ENCODE measurements at places on chromosomes 5 and 9.
A peak's percentile ranks its signal among the peaks of the same experiment; 100 is the strongest.

GRCh38 chr5:96871686-96872085 lies 4.6 kb upstream of the ERAP2 start:
- no peak for DNase-seq

DNA sequence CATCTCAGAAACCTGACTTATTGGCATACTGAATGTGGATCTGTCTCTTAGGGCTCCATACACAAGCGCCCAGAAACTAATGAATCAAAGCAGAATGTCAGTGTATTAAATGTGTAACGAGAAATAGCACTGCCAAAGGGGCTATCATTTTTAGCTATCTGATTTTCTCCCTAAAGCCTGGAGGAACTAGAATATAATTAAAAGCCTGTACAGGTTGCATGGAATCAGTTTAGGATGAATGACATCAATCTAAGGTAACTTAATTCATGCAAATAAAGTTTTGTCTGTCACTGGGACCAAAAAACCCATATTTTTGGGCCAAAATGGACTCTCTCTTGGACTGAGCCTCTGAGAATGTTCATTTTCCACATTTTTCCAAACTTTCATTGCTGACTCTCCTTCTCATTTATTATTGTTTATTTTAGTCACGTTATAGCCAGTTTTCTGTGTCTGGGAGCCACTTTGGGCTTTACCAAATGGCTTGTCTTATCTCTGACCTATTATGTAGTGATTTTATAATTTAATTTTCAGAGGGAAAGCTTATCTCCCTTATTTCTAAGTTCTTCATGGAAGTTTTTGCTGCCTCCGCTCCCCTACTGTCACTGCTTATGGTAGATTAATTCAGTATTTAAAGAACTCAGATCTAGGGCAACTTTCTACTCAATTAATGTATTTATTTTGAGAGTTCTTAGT lies 47.0 kb downstream of the PRR16 start:
- no peak for DNase-seq

- DNase-seq: no peak
These were observed 97.8 kb upstream of the RUFY1 start for GRCh38 chr5:179452356-179453230.

DNA sequence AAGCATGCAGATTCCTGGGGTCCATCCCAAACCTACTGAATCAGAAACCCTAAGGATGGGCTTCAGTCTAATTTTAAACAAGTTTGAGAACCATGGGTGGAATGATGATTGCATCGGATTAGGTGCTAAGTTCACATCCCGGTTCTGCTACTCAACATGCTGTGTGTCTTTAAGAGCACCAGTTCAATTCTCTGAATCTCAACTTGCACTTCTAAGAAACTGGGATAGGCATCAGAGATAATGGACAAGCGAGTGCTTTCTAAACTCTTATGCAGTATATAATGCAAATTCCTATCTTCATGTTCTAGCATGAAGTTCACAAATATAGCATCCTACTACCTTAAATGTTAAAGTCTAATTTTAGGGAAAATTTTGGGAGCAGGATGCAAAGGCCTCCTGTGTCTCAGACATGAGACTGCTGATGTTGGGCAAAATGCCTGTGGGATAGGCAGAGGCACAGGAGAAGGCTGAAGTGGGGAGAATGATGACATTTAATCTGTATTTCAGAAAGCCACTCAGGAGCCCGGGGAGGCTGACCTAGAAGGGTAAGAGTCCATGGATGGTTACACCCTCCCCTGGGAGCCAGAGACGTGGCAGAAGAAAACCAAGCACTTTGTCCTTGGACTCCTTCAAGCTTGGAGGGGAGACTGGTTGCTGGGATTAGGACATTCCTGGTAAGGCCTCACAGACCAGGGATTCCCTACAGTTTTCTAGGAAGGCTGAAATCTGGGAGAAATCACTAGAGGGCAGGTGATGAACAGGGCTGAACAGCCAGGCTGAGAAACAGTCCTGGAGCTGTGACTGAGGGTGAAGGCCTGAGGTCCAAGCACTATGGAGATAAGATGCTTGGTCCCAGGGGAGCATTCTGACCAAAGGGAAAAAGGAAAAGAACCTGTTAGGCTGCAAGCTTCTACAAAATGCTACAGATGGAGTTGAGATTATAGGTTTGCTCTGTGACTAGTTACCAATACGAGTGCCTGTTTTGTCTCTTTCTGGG lies 311.9 kb upstream of the PANK3 start:
- DNase-seq: no peak

DNA sequence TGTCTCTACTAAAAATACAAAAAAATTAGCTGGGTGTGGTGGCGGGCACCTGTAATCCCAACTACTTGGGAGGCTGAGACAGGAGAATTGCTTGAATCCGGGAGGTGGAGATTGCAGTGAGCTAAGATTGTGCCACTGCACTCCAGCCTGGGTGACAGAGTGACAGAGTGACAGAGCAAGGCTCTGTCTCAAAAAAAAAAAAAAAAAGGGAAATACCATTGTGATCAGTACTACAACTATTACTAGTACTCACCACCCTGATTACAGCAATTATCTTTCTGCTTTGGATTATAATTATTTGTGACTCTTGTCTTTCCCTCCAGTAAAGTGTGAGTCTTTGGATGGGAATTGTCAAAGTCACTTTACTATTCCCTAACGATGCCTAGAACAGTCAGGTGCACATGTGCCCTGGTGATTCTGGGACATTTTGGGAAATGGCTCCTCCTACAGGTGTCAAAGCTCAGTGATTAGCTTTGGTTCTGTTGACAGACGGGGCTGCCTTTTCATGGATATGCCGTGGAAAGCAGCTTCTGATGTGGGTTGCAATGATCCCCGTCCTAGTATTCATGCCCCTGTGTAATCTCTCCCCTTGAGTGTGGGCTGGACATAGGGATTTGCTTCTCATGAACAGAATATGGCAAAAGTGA lies 31.8 kb upstream of the FRRS1L start:
- no peak for DNase-seq

DNA sequence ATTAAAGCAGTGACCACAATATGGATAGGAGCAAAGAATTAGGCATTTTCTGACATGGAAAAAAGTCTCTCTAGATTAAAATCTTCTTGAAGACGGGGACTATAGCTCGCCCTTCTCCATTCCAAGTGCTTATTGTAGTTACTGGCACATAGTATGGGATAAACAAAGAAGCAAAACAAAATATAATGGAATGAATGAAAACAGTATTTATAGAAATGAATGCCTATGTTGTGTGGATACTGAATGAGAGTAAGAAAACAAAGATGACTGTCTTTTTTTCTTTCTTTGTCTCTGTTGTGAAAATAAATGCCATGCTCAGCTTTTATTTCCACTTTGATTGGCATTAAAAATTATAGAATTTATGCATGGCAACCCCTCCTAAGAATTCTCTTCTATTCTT lies 1414.3 kb upstream of the ACO1 start:
- no peak for DNase-seq

DNA sequence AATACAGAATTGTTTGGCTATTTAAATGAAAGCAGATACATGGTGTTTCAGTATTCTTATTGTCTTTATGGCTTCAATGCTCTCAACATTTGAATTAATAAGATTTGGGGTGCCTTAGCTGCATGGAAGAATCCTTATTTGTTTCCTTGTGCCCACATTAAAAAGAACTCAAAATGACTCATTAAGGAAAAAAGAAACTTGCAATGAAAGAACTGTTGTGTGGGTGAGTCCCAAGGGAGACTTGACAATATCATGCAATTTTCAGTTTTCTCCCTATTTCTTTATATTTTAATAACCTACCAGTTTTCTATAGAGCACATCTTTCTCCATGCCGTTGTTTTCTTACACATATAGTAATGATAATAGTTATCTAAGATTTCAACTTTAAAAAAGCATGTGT lies 404.0 kb downstream of the PDE4D start:
- DNase-seq: no peak

GRCh38 chr5:68285851-68286611 lies 70.5 kb downstream of the PIK3R1 start:
- no peak for DNase-seq

- peak; percentile 32 for DNase-seq
These were observed 159.1 kb downstream of the CCDC171 start for GRCh38 chr9:15711931-15712330.

DNA sequence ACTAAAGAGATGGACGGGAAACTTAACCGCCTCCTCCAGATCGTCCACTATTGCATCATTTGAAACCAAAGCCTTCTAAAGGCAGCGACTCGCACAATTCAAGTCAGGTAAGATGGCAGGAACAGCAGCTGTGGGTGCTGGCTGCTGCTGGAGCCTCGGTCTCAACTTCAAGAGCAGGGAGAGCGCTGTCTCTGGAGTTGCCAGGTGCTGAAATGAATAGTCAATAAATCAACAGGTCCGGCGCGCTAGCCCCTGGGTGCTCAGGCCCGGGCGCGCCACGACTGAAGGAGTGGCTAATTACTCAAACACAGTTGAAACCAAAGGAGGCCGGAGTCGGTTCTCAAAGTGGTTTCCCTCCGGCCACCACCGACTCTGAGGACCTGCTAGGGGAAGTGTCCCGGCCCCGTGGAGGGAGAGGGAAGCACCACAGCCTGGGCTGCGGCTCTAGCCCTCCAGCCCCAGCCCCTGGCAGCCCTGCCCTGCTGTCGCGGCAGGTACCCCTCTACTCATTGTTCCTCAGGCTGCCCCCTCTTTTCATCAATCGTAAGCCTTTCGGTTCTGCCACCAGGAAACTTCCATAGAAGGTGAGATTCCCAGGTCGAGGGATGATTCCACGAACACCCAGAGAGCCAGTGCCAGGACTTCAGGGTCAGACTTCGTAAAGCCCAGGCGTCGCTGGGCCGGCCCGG lies 804 bp downstream of the TTC39B start:
- DNase-seq: peak; percentile 15

GRCh38 chr5:6961837-6962635 lies 248.8 kb downstream of the TENT4A start:
- DNase-seq: no peak

DNA sequence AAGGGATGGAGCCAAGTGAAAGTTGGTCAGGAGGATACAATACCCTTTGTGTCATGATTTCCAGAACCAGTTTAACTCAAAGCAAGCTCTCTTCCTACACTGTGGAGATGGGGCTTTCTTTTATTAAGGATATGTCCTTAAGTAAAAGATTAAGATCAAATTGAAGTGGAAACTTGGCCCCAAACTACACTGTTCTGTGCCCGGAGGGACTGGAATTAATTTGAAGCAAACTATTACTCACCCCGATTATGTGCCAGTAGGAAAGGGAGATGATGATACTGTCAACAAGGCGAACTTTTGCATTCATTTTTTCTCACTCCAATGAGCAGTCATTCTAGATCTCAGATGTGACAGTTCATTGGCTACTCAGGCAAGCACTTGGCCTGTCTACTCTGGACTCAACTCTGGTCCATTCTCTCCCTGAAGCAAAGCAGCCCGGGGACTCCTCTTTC lies 186.7 kb downstream of the NTRK2 start:
- no peak for DNase-seq

DNA sequence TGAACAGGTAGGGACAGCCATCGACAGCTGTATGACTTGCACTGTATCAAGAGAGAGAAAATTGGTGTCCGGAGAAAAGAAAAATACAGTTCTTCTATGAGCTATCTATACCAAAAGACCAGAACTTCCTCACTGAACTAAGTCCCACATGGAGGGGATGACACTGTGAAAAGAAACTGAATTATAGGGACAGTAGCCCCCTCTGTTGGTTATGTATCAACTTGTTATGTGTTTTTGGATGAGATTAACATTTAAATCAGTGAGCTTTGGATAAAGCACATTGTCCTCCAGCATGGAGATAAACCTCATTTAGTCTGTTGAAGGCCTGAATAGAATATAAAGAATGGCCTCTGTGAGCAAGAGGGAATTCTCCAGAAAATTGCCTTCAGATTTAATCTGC lies 176.6 kb upstream of the SH3GL2 start:
- no peak for DNase-seq

DNA sequence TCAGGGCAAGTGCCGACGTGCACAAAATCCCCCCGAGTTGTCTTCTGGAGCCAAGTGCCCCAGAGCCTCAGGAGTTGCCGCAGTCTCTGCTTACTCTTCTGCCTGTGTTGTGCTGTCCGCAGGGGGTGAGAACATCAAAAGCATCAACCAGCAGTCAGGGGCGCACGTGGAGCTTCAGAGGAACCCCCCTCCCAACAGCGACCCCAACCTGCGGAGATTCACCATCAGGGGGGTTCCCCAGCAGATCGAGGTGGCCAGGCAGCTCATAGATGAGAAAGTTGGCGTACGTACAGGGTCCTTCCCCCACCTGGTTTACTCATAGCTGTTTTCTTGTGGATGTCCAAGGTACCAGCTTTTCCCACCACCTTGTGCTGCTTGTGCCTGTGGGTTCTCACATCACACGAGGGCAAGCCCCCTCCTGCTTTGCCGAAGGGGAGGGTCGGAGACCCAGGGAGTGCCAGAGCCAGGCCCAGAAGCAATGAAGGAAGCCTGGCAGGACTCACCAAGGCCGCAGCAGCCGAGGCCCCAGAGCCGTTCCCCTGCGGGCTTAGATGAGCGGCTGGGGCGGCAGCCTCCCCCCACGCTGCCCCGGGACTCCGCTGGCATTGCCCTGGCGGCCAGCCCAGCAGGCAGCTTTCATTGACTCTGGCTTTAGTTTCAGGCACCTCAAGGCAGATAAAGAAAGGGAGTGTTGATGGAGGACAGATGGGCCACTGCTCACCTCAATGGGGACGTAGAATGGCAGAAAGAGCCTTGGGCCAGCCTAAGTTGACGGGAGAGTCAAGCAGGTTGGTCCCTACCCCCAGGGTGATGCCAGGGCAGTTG lies 33.7 kb upstream of the PRDM12 start:
- no peak for DNase-seq

DNA sequence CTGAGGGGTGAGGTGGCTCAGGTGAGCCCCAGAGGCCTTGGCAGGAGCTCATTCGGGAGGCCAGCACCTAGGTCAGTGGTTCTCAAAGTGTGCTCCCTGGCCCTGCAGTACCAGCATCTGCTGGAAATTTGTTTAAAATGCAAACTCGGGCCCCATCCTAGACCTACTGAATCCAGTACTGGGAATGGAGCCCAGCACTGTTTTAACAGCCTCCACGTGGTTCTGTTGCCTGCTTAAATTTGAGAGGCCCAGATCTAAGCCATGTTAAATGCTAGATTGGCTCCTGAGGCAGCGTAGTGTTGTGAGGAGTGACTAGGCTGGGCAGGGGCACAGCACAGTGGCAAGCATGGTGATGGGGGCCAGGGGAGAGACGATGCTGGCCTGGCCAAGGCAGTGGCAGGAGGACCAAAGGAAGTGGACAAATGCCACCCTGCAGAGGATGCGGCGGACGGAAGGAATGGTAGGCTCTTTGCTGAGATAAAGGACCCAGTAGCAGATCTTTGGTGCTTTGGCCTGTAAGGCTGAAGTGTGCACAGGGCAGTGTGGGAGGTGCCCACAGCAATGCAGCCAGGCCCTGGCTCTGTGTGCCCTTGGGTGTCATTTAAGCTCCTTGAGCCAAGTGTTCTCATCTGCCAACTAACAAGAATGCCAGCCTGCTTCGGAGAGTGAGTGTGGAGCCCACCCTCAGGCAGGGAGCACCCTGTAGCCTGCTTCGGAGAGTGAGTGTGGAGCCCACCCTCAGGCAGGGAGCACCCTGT lies 4.2 kb downstream of the PRR7 start:
- no peak for DNase-seq

- DNase-seq: no peak
These were observed 19.7 kb upstream of the CSF1R start for GRCh38 chr5:150105928-150106615.

Data from NCI-H226 (cell line).